ENCODE measurements at places on chromosomes 2 and 18. TPM values are rescaled to one million over a fixed set of nuclear protein-coding genes. Genes with fewer than 3 reads are reported as not detected.
A peak's percentile ranks its signal among the peaks of the same experiment; 100 is the strongest.

DNA sequence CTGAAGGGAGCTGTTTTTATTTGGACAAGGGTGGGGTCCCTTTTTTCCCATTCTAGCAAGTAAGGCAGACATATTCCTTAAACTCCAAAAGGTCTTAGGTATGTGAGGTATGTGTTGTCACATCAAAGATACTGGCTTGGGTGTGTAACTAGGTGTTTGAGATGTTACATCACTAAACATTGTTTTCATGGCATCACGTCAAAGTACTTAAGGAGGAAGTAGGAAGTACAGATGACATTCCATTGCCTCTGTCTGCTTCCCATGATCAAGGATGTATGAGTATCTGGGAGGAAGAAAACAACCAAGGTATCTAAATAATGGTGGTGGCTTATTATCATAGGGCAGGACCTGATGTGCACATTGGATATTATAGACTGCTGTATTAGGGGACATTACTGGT is 39.3 kb downstream of the CD302 start:
- H3K27me3 ChIP-seq = no peaks in the 10 kb centered on the region
- DNase-seq = no peak
- no peak overlapping the region for H3K27ac ChIP-seq

DNA sequence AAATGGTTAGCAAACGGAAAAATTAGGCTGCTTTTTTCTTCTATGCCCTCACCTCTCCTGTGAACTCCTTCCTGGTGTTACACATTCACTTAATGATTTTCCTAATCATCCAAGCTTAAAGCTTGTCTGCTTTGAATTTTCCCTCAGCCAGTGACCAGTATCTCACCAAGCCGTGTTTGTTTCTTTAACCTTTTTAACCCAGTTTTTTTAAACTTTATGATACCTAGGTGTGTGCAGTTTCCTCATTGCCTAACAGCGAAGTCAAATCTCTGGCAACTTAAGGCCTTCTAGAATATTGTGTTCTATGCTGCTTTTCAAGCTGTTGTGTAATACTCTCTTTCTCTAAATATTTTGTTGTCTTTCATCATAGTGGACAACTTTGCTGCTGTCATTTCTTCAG is 113.0 kb downstream of the PIK3C3 start:
- peaks cover 7% of the 10 kb centered on the region for H3K4me1 ChIP-seq
- H3K27ac ChIP-seq = peak overlapping the region; percentile 44
- no peaks in the 10 kb centered on the region for H3K27me3 ChIP-seq

PROM2 gene
- total RNA-seq = 2.7 TPM

TMEM163 gene
- total RNA-seq = 0.71 TPM

RELCH gene
- total RNA-seq = 21.2 TPM
